CD8-positive, alpha-beta T cell (primary cell): ENCODE measurements at places on chromosomes 3 and 15. TPM values are rescaled to one million over a fixed set of nuclear protein-coding genes. Genes with fewer than 3 reads are reported as not detected.

The FOXL2 gene
- not detected for total RNA-seq

The HIGD2B gene
- 0.27 TPM for total RNA-seq

GRCh38 chr3:196920733-196921132, 21.6 kb downstream of the NCBP2 start:
- DNase-seq = no peak

- no peak for DNase-seq
These were observed 143.2 kb upstream of the LIPC start for GRCh38 chr15:58288592-58288991.

DNA sequence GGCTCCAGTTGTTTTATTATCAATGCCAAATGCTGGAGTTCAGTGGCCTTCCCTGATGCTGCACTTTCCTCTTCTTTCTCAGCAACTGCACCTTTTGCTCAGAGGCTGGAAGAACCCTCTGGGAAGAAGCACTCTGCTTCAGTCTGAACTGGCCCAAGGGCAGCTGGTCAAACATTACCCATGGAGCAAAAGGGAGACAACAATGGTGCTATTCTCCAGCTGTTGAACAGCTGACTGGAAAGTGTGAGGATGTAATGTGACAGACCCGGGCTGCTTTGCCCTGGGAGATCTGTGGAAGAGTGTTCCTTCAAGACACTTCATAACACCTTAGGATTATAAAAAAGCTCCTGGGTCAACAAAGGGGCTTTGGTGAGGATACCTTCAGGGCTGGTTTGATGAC, 84.9 kb downstream of the EPHB1 start:
- DNase-seq = no peak
